Mammary microvascular endothelial cell (primary cell): ENCODE measurements at places on chromosomes 6 and 20. TPM values are rescaled to one million over a fixed set of nuclear protein-coding genes. Genes with fewer than 3 reads are reported as not detected.

Gene PRL
- total RNA-seq = not detected in 2 replicates

Gene LATS1
- 11.0 and 11.5 TPM in 2 replicates for total RNA-seq

Gene TTBK1
- total RNA-seq = not detected in 2 replicates

Gene NHSL1
- total RNA-seq = 35.1 and 38.9 TPM in 2 replicates

Gene OR2W1
- not detected in 2 replicates for total RNA-seq

Gene CRYBG1
- 24.1 and 24.3 TPM in 2 replicates for total RNA-seq

Gene ERGIC3
- 195 and 198 TPM in 2 replicates for total RNA-seq

Gene CST2
- not detected in 2 replicates for total RNA-seq

Gene RIPOR3
- not detected in 2 replicates for total RNA-seq

Gene DSP
- 4.6 and 4.7 TPM in 2 replicates for total RNA-seq

Gene COL11A2
- total RNA-seq = 0.07 and 0.15 TPM in 2 replicates

Gene BCAS1
- not detected in 2 replicates for total RNA-seq

Gene CCR6
- not detected in 2 replicates for total RNA-seq

Gene MLN
- total RNA-seq = not detected in 2 replicates

Gene HDGFL1
- total RNA-seq = not detected in 2 replicates

Gene HLA-DPA1
- total RNA-seq = 9.8 and 28.3 TPM in 2 replicates

Gene OPN5
- not detected in 2 replicates for total RNA-seq

Gene PDE10A
- 6.1 and 6.3 TPM in 2 replicates for total RNA-seq

Gene BHLHE23
- not detected in 2 replicates for total RNA-seq

Gene CDC25B
- total RNA-seq = 59.7 and 65.4 TPM in 2 replicates

Gene NNAT
- total RNA-seq = not detected in 2 replicates

Gene MMP24
- 0.07 and 0.44 TPM in 2 replicates for total RNA-seq

Gene DPPA5
- not detected in 2 replicates for total RNA-seq

Gene CPNE5
- 2.3 and 3.3 TPM in 2 replicates for total RNA-seq

Gene SMAP1
- total RNA-seq = 16.3 and 17.5 TPM in 2 replicates

Gene EYS
- total RNA-seq = not detected in 2 replicates

Gene TUBB2A
- 224 and 269 TPM in 2 replicates for total RNA-seq

Gene ZNF341
- total RNA-seq = 1.6 and 2.4 TPM in 2 replicates

Gene LAMA4
- total RNA-seq = 278 TPM in 2 replicates

Gene CGA
- not detected in 2 replicates for total RNA-seq

Gene LHFPL5
- 0.20 TPM in 1 of 2 replicates, not detected in the other for total RNA-seq

Gene RIN2
- 57.9 and 75.0 TPM in 2 replicates for total RNA-seq

Gene RPS6KA2
- 39.9 and 40.0 TPM in 2 replicates for total RNA-seq

Gene LIME1
- total RNA-seq = 3.9 and 5.5 TPM in 2 replicates

Gene PYGB
- total RNA-seq = 85.3 and 93.9 TPM in 2 replicates

Gene ADGRF1
- total RNA-seq = 0.60 TPM in 1 of 2 replicates, not detected in the other

Gene UST
- 0.20 and 0.44 TPM in 2 replicates for total RNA-seq

Gene SLA2
- not detected in 2 replicates for total RNA-seq

Gene SLPI
- not detected in 2 replicates for total RNA-seq

Gene GPX5
- not detected in 2 replicates for total RNA-seq

Gene CLPSL2
- not detected in 2 replicates for total RNA-seq

Gene KCNQ5
- not detected in 2 replicates for total RNA-seq

Gene CLVS2
- total RNA-seq = not detected in 2 replicates

Gene DNAH8
- total RNA-seq = not detected in 2 replicates

Gene NRSN1
- total RNA-seq = not detected in 2 replicates

Gene APCDD1L
- not detected in 2 replicates for total RNA-seq

Gene TMC2
- total RNA-seq = not detected in 2 replicates

Gene FLRT3
- 0.27 and 0.30 TPM in 2 replicates for total RNA-seq

Gene PHIP
- total RNA-seq = 12.6 and 12.7 TPM in 2 replicates

Gene NKX2-4
- not detected in 2 replicates for total RNA-seq

Gene ZKSCAN4
- 2.1 TPM in 2 replicates for total RNA-seq

Gene RCAN2
- total RNA-seq = 0.80 and 1.3 TPM in 2 replicates

Gene CCN2
- total RNA-seq = 560 and 614 TPM in 2 replicates

Gene OR2J3
- total RNA-seq = not detected in 2 replicates

Gene TREML1
- not detected in 2 replicates for total RNA-seq
